Muscle of arm (tissue), 14 donors: ENCODE measurements at places on chromosomes 3 and 15. TPM values are rescaled to one million over a fixed set of nuclear protein-coding genes. Genes with fewer than 3 reads are reported as not detected.

The RAB6B gene
- polyA plus RNA-seq: 13.3 TPM

GRCh38 chr3:54713455-54713854, 214.4 kb downstream of the LRTM1 start:
- no peak for DNase-seq

The STRIT1 gene
- polyA plus RNA-seq: 22.9 TPM

The SYNPR gene
- not detected for polyA plus RNA-seq

The LRRK1 gene
- 6.6 TPM for polyA plus RNA-seq

- DNase-seq: no peak
Observed at GRCh38 chr3:61855211-61855610, 293.8 kb downstream of the PTPRG start.

DNA sequence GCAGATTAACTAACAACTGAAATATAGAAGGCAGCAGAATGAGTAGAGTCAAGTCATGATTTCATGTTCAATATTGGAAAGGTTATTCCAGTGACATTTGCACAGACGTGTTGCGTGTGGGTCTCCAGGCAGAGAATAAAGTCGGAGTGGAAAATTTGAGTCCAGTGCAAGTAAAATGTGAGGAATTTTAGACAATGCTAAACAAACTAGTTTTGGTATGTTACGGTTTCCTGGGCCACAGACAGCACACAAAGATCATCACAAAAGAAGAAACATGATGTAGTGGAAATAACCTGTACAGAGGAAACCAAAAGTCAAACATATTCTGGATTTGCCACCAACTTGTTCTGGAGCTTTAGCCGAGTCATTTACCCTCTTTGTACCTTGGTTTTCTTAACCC, 367 bp downstream of the OR4F6 start:
- no peak for DNase-seq

The LNP1 gene
- polyA plus RNA-seq: 6.0 TPM

GRCh38 chr15:69973102-69973714, 124.5 kb downstream of the TLE3 start:
- DNase-seq: peak; percentile 10

DNA sequence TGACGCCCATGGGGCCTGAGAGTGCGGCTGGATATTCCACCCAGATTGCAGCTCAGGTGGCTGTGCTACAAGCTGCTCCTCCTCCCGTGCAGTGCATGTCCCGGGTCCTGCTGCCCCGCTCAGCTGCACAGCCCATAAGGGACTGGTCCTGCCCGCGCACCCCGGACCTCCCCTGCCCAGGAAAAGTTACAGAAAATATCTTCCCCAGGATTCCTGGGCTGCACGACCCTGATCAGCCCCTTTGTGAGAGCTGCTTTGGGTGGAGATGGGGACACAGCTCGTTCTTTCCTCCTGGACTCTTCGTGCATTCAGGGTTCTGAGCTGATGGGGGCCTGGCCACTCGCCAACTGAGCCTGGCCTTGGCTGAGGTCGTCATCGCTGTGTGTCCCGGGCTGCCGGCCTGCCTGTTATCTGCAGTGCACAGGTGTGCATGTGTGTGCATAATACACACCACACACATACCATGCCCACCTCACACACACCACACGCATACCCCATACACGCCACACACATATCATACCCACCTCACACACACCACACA, 28.8 kb downstream of the APBA2 start:
- DNase-seq: no peak

GRCh38 chr3:151351648-151352047, 22.3 kb upstream of the P2RY13 start:
- DNase-seq: no peak

- DNase-seq: no peak
Observed at GRCh38 chr3:81799403-81799802, 38.0 kb upstream of the GBE1 start.

GRCh38 chr15:101313041-101313761, 18.2 kb upstream of the SNRPA1 start:
- DNase-seq: no peak

- DNase-seq: no peak
Observed at GRCh38 chr3:27521179-27521871, 37.1 kb upstream of the SLC4A7 start.

GRCh38 chr15:71934446-71934845, 124.1 kb downstream of the NR2E3 start:
- no peak for DNase-seq

DNA sequence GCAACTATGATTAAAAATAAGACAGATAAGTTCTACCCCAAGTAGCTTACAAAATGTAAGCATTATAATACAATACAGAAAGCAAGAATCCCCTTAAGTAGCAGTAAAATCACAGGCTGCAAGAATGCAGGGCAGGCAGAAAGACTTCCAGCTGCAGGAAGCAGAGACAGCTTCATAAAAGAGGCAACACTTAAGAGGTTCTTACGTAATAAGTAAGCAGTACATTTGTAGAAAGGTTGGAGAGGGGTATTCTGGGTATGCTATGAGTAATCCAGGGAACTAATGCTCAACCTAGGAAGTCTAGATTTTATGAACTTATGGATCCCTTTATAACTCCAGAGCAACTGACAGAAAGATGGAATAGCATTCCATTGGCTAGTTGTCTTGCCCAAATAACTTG, 151.6 kb downstream of the IL5RA start:
- DNase-seq: peak; percentile 3

- no peak for DNase-seq
Observed at GRCh38 chr15:41982133-41982930, 10.0 kb upstream of the EHD4 start.

DNA sequence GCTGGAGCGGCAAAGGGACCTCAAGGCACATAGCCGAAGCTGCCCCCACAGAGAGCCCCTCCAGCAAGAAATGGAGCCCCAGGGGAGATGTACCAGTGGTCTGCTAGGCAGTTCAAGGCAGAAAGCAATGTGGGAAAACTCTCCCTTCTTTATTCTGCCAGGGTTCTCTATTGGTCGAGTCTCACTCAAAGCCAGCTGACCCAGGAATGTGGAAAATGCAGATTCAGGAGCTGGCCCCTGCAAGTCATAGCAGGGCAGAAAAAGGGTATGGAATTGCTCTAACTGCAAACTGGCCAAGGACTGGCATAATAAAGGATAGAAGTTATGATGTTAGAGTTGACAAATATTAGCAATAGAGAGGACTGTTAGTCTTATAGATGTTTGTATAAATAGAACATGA, 4.0 kb upstream of the TOPAZ1 start:
- no peak for DNase-seq

- no peak for DNase-seq
Observed at GRCh38 chr3:51696954-51697353, 9.9 kb upstream of the GRM2 start.

DNA sequence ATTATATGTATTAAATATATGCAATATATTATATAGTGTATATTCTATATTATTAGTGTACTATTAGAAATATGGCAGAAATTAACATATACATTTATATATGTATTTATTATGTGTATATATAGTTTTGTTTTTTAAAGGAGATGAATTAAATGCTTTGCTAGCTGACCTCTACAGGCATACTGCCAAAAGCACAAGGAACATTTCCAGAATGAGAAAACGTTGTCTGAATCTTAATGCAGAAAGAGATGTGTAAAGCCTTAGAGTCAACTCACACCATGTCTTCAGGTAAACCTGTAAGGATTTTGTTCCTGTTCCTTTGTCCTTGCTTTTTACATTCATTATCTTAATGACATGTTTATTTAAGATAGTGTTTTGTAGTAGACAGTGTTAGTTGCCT, 111.9 kb downstream of the ST8SIA2 start:
- no peak for DNase-seq

GRCh38 chr3:62260655-62261054, 112.7 kb downstream of the FEZF2 start:
- no peak for DNase-seq

The CNTN4 gene
- polyA plus RNA-seq: not detected

GRCh38 chr3:14145236-14145635, 20.4 kb downstream of the TMEM43 start:
- DNase-seq: no peak

The POU1F1 gene
- not detected for polyA plus RNA-seq

GRCh38 chr3:67401921-67402320, 252.5 kb downstream of the SUCLG2 start:
- DNase-seq: no peak

- DNase-seq: no peak
Observed at GRCh38 chr15:75034615-75035014, 11.2 kb downstream of the PPCDC start.
